Placental pericyte (primary cell): ENCODE measurements at places on chromosomes 1 and 21. TPM values are rescaled to one million over a fixed set of nuclear protein-coding genes. Genes with fewer than 3 reads are reported as not detected.

GJA5 gene
- 0.57 TPM in 1 of 2 replicates, not detected in the other for total RNA-seq

SLAMF9 gene
- total RNA-seq: not detected in 2 replicates

KCNK1 gene
- total RNA-seq: 0.22 and 0.72 TPM in 2 replicates

KCNAB2 gene
- total RNA-seq: 3.1 and 3.6 TPM in 2 replicates

KRTAP13-2 gene
- total RNA-seq: not detected in 2 replicates

UTS2 gene
- 0.14 TPM in 1 of 2 replicates, not detected in the other for total RNA-seq

RNU1-1 gene
- under 0.01 TPM in 2 replicates for total RNA-seq

C4BPA gene
- not detected in 2 replicates for total RNA-seq

ST6GALNAC3 gene
- 0.57 TPM in 1 of 2 replicates, not detected in the other for total RNA-seq

TRABD2B gene
- total RNA-seq: not detected in 2 replicates

BTG3 gene
- 27.4 and 29.3 TPM in 2 replicates for total RNA-seq

TTLL7 gene
- total RNA-seq: 9.6 and 15.9 TPM in 2 replicates

AMY1B gene
- not detected in 2 replicates for total RNA-seq

ODR4 gene
- 15.7 and 15.8 TPM in 2 replicates for total RNA-seq

CYP4B1 gene
- not detected in 2 replicates for total RNA-seq

AGO1 gene
- 18.8 and 37.8 TPM in 2 replicates for total RNA-seq

BEST4 gene
- total RNA-seq: 0.14 and 0.22 TPM in 2 replicates

DIRAS3 gene
- total RNA-seq: 5.7 and 30.4 TPM in 2 replicates

GFI1 gene
- 0.57 TPM in 1 of 2 replicates, not detected in the other for total RNA-seq

RIPK4 gene
- total RNA-seq: not detected in 2 replicates

CNR2 gene
- total RNA-seq: not detected in 2 replicates
